Left lung (tissue), 14 donors: ENCODE measurements at places on chromosomes 3 and 15. TPM values are rescaled to one million over a fixed set of nuclear protein-coding genes. Genes with fewer than 3 reads are reported as not detected.

The C3orf49 gene
- total RNA-seq: not detected

DNA sequence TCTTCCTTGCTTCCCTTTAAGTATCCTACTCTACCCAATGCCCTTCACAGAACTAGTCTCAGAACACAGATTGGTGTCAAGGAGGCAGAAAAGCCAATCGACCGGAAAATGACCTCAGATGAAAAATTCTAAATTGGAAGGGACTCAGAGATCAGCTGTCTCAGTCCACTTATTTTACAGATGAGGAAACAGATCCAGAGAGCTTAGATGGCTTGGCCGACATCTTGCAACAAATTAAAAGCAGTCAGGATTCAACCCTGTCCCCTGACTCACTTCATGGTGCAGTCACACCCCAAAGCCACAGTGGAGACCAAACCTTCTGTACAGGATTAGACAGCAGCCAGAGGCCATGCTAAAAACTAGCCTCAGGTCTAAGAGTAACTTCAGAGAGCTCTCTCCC, 169.3 kb upstream of the BHLHE40 start:
- peaks cover 8% of the 10 kb centered on the region for H3K36me3 ChIP-seq
- DNase-seq: no peak

DNA sequence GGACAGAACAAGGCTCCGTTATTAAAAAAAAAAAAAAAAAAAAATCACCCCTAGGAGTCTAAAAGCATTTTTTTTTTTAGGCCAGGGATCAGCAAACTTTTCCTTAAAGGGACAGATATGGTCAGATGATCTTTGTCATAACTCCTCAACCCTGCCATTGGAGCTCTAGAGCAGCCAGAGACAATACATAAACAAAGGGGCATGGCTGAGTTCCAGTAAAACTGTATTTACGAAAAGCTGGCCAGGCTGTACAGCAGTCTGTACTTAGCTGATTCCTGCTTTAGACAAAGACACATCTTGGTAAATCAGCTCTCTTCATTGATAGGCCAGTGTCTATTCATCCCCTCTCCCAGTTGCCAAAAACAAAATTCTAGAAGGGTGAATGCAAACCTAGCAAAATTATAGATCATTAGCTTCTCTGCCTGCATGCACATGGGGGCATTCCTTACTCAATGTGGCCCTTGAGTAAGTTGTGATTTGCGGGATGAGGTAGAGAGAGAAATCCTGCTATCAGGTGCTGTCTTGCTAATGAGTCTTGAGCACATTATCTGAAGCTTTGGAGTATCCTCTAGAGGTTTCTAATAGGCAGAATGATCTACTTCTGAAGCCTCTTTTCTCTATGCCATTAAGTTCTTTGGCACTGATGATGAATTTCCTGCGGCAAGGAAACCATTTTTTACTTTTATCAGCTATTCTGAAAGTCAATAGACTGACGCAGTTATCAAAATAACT, 35.2 kb downstream of the SENP8 start:
- no peak overlapping the region for H3K27ac ChIP-seq
- peaks cover 25% of the 10 kb centered on the region for H3K4me1 ChIP-seq
- H3K36me3 ChIP-seq: no peaks in the 10 kb centered on the region
- no peaks in the 10 kb centered on the region for H3K27me3 ChIP-seq

GRCh38 chr3:185503521-185503920, 4.7 kb upstream of the TMEM41A start:
- no peak overlapping the region for H3K27ac ChIP-seq
- no peaks in the 10 kb centered on the region for H3K4me1 ChIP-seq
- no peak overlapping the region for H3K4me3 ChIP-seq
- peaks cover 5% of the 10 kb centered on the region for H3K36me3 ChIP-seq
- H3K27me3 ChIP-seq: no peaks in the 10 kb centered on the region

GRCh38 chr3:127959873-127960272, 44.8 kb downstream of the KBTBD12 start:
- no peak overlapping the region for H3K4me3 ChIP-seq
- no peak overlapping the region for H3K27ac ChIP-seq
- H3K4me1 ChIP-seq: no peaks in the 10 kb centered on the region
